ENCODE measurements at places on chromosomes 1 and 21. TPM values are rescaled to one million over a fixed set of nuclear protein-coding genes. Genes with fewer than 3 reads are reported as not detected.
A peak's percentile ranks its signal among the peaks of the same experiment; 100 is the strongest.

Gene LEMD1
- total RNA-seq, result not detected

Gene S100A3
- total RNA-seq, result not detected

Gene ARHGAP30
- 157 TPM for total RNA-seq

GRCh38 chr1:168792592-168793125 is 63.7 kb upstream of the DPT start:
- DNase-seq, result no peak
- H3K27ac ChIP-seq, result no peak overlapping the region
- peaks cover 3% of the 10 kb centered on the region for H3K27me3 ChIP-seq
- no peaks in the 10 kb centered on the region for H3K36me3 ChIP-seq
- H3K4me1 ChIP-seq, result peaks cover 1% of the 10 kb centered on the region

GRCh38 chr1:85153149-85153891 is 47.5 kb downstream of the SYDE2 start:
- peaks cover 15% of the 10 kb centered on the region for H3K4me1 ChIP-seq
- H3K36me3 ChIP-seq, result peaks cover 3% of the 10 kb centered on the region
- H3K4me3 ChIP-seq, result no peak overlapping the region

DNA sequence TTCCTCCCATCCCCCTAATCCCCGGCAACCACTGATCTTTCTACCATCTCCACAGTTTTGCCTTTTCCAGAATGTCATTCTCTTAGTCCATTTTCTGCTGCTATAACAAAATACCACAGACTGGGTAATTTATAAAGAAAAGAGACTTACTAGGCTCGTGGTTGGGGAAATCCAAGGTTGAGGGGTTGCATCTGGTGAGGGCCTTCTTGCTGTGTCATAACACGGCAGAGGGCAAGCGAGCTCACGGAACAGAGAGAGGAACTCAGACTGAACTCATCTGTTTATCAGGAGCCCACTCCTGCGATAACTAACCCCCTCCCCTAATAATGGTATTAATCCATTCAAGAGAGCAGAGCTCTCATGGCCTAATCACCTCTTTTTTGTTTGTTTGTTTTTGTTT is 52.0 kb downstream of the RUNX3 start:
- H3K36me3 ChIP-seq, result no peaks in the 10 kb centered on the region
- no peak overlapping the region for H3K4me3 ChIP-seq
- H3K27me3 ChIP-seq, result no peaks in the 10 kb centered on the region

DNA sequence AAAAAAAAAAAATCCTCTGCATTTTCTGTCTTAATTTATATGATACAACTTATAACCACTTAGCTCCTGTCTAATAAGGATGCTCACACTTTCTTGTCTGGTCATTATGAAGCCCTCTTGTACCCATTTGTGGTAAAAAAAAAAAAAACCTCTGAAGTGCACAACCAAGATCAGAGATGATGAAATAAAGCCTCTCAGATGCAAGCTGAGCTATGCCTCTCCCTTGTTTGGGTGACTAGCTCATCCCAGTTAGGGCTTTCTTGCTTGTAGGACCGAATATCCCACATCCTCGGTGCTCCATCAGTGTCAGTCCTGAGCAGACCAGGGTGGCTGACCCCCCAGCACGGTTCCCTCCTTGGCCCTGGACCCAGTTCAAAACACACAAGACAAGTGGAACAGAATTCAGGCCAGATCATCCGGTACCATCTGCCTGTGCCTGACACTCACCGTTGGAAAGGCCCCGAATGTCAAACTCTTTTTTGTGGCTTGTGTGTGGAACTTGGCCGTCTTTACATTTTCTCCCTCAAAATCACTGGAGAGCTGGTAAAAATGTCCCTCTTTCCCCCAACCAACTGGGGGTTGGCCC is 6.3 kb upstream of the SELENON start:
- H3K4me1 ChIP-seq, result peaks cover 33% of the 10 kb centered on the region
- H3K36me3 ChIP-seq, result peaks cover 3% of the 10 kb centered on the region
- H3K27ac ChIP-seq, result no peak overlapping the region
- no peaks in the 10 kb centered on the region for H3K27me3 ChIP-seq
- no peak overlapping the region for H3K4me3 ChIP-seq

DNA sequence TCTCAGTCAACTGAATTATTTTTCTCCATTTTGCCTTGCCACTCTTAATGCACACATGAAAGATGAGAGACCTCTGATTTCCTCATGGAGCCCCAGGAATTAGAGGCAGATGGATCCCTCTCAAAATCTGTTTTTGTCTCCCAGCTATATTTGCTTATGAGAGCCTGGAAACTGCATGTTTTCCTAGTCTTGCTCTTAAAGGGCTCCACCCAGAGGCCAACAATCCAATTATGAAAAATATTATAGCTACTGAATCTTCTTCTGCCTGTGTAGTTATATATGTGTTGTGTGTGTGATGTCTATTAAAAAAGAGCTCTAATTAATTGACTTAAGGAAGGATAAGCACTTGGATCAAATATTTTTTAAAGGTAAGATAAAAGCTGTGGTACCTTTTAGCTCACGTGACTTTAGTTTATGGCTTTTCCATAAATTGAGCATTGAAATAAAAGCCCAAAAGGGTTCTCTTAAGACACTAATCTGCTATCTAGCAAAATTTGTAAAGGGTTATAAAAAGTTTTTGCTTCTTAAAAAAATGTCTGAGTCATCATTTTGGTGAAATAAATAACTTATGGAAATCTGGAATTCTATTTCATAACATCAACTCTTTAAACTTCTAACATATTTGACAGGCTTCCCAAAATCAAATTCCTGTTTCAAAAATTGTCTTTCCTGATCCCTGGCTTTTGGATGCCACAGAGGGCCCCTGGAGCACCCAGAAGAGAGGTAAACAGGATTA is 31.2 kb upstream of the TSPEAR start:
- H3K27me3 ChIP-seq, result no peaks in the 10 kb centered on the region
- no peak overlapping the region for H3K27ac ChIP-seq
- H3K4me1 ChIP-seq, result peaks cover 2% of the 10 kb centered on the region
- no peak for DNase-seq

GRCh38 chr1:100767176-100767890 is 47.8 kb downstream of the VCAM1 start:
- no peak overlapping the region for H3K4me3 ChIP-seq
- H3K4me1 ChIP-seq, result no peaks in the 10 kb centered on the region
- DNase-seq, result no peak
- no peaks in the 10 kb centered on the region for H3K36me3 ChIP-seq
- no peaks in the 10 kb centered on the region for H3K27me3 ChIP-seq

DNA sequence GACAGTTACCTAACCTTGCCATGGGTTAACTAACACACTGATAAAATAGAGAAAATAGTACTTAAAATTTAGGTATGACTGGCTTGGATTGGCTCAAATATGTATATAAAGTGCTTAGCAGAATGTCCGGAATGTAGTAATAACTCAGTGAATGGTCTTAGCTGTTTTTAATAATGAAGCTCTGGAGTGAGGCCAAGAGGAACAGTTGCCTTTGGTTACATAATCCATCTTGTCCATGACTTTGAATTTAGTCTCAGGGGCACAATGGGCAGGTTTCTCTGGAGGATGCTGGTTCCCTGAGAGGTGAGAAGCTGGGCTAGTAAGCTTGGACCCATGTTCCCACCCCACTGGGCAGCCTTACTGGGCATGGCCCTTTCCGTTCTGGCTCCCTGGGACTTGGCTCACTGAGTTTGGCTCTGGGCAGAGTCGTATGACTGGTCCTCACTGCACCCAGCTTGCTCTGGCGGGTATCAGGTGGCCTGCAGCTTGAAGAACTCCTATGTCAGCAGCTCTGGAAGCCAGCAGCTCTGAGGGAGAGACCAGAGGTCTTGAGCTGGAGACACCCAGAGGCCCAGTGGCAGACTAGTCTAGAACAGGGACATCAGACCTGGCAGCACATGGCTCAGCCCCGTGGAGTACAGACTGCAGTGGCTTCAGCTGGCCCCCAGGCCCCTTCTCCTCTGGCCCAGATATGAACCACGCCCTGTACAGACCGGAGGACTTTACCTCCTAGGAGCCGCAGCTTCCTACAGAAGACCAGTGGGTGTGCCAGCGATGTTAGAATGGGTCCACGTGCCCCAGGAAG is 40.4 kb downstream of the TENT5C start:
- H3K27me3 ChIP-seq, result peaks cover 70% of the 10 kb centered on the region
- H3K27ac ChIP-seq, result no peak overlapping the region
- H3K4me1 ChIP-seq, result peaks cover 2% of the 10 kb centered on the region
- no peak overlapping the region for H3K4me3 ChIP-seq

DNA sequence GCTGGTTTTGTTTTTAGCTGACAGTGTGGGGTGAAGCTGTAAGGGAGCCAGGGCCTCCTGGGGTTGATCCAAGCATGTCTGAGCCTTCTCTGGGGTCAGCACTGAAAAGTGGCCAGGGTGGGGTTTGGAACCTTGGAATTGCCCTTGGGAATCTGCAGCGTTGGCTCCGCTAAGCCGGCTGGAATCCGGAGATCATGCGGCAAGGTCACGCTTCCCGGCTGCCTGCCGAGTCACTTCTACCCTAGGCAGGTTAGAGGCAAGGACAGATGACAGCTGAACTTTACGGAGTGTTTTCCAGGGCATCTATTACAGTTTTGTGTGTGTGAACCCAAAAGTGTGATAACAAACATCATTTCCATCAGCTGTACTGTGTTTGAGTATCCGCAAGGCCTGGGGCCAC is 17.1 kb downstream of the ABCG1 start:
- H3K4me1 ChIP-seq, result peaks cover 76% of the 10 kb centered on the region
- peaks cover 7% of the 10 kb centered on the region for H3K36me3 ChIP-seq
- H3K27ac ChIP-seq, result peak overlapping the region; percentile 87
- no peaks in the 10 kb centered on the region for H3K27me3 ChIP-seq
- DNase-seq, result no peak
